ENCODE measurements at places on chromosomes 5 and 9. TPM values are rescaled to one million over a fixed set of nuclear protein-coding genes. Genes with fewer than 3 reads are reported as not detected.

CLK4 gene
- 58.5 TPM for total RNA-seq

PCDHGA7 gene
- 6.1 TPM for total RNA-seq

SPINK7 gene
- not detected for total RNA-seq

- no peaks in the 10 kb centered on the region for H3K36me3 ChIP-seq
- H3K4me3 ChIP-seq, result no peak overlapping the region
- no peaks in the 10 kb centered on the region for H3K4me1 ChIP-seq
- no peaks in the 10 kb centered on the region for H3K27me3 ChIP-seq
These were observed 50.1 kb upstream of the ANKRD33B start for GRCh38 chr5:10513501-10514442.

GRCh38 chr5:180086816-180087399, 15.3 kb upstream of the RNF130 start:
- H3K27ac ChIP-seq, result no peak overlapping the region
- no peak overlapping the region for H3K4me3 ChIP-seq
- no peaks in the 10 kb centered on the region for H3K27me3 ChIP-seq
- no peak for DNase-seq
